Fibroblast of skin of right biceps (primary cell): ENCODE measurements at places on chromosomes 16 and 17.

DNA sequence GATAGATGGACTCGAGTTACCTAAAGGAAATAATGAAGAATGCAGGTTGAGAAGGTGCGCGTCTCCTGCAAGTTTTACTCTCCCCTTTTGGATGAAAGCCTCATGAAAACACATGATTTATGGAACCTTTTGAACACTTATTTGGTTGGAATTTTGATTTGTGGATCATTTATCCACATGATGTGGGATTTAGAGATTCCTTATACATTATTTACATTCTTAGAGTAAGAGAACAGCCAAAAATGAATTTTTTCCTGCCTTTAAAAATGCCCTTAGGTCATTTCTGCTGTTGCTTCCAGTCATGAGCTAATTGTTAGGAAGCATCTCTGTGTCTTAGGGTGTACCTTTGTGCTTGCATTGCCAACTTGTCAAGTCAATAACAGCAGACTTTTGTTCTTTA lies 99.9 kb downstream of the RPTOR start:
- peak; percentile 51 for DNase-seq

DNA sequence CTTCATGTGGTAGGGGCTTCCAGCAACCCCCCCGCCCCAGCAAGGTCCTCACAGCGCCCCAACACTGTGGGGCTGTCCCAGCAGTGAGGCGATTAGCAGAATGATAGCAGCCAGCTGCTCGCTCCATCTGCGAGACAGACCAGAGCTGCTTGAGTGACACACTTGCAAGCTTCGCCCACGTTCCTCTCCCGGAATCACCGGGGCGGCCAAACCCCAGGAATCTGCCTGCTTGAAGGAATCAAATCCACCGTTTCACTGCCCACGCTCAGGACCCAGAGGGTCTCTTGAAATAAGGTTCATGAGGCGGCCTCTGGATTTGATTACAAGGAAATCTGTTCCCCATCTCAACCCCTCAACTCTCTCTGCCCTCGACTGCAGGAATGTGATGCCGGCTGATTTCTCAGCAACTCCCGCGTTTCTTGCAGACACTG lies 356.0 kb downstream of the C16orf95 start:
- peak; percentile 55 for DNase-seq

- peak; percentile 19 for DNase-seq
Measured at GRCh38 chr16:19757026-19757425, 39.0 kb downstream of the IQCK start.

DNA sequence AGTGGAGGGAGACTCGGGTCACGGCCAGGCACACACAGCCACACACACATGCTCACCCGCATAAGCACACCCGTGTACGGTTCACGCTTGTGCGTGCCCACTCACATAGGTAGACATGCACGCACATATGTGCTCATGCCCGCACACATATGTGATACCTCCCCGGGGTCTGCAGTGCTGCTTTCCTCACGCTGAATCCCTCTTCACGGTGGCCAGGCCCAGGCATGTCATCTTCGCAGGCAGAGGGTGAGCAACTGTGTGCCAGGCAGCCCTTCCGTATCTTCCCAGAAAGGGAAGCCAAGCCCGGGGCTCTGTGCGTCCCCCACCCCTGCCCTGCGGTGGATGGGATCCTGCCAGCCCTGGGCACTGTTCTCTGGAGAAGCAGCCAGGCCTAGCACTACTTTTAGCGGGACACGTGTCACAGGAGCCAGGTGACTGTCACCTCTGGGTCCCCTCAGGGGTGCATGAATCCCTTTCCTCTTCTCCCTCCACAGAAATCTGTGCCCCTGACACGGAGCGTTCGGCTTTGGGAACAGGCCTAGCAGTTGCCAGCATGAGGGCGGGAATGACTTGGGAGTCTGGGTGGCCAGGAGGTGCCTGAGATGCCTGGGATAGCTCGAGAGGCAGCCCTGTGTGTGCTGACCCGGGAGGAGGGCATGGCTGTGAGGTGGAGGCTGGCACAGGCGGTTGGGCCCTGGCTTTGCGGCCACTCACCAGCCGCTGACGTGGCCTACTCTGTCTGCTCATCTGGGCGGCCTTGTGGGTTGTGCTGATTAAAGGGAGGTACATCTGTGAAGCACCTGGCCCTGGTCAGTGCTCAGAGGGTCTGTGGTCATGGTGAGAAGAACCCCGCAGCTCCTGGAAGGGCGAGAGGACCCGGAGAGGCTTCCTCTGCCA lies 47.5 kb downstream of the BAIAP2 start:
- DNase-seq, result no peak

GRCh38 chr17:16117149-16117548 lies 98.2 kb downstream of the NCOR1 start:
- DNase-seq, result no peak

- no peak for DNase-seq
Measured at GRCh38 chr17:36509272-36509985, 22.9 kb downstream of the ZNHIT3 start.

DNA sequence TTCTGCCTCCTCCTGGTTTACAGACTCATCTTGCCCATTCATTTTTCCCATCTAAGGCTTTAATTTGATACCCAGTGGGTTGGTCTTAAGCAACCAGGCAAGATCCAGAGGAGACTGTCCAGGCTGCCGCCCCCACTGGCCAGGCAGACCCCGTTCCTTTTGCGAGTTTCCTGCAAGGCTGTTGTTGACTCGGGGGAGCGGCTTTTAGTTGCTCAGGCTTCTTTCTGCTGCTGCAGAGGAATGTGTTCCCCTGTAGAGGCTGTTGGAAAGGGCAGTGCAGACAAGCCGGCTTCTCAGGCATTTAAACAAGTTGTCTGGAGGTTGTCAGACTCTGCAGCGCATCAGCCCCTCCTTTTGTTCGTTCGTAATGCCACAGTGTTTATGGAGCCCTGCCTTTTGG lies 231.2 kb downstream of the PRKCA start:
- DNase-seq, result peak; percentile 72

GRCh38 chr17:28563475-28563874 lies 7.8 kb downstream of the PIGS start:
- peak; percentile 74 for DNase-seq

GRCh38 chr17:81295676-81296381 lies 722 bp upstream of the SLC38A10 start:
- peak; percentile 39 for DNase-seq

DNA sequence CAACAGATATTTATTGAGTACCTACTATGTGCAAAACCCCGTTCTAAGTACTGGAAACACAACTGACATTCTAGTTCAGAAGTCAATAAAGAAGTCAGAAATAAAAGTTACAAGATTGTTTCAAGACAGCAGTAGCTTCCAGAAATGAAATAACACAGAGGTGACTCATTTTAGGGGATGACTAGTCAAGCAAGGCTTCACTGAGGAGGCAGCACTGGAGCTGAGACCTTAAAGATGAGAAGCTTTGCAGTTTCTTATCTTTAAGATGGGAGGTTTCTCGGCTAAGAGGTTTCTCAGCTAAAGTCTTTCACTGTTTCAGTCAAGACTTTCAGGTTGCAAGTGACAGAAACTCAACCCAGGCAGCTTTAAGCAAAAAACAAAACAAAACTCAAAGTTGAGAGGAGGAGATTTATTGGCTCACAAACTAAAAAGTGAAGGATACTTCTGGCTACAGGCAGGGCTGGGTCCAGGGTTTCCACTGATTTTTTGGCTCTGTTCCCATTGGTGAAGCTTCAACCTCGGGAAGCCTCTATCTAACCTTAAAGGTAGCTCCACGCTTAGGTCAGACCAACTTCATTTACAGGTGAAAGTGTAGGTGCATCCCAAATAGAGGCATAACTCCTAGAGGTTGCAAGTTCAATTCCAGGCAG lies 7.4 kb upstream of the MMP2 start:
- DNase-seq, result peak; percentile 92
